NCI-H187 (cell line): ENCODE measurements at places on chromosomes 7 and 10.
A peak's percentile ranks its signal among the peaks of the same experiment; 100 is the strongest.

GRCh38 chr10:11148142-11149028, 130.7 kb downstream of the CELF2 start:
- DNase-seq = no peak

DNA sequence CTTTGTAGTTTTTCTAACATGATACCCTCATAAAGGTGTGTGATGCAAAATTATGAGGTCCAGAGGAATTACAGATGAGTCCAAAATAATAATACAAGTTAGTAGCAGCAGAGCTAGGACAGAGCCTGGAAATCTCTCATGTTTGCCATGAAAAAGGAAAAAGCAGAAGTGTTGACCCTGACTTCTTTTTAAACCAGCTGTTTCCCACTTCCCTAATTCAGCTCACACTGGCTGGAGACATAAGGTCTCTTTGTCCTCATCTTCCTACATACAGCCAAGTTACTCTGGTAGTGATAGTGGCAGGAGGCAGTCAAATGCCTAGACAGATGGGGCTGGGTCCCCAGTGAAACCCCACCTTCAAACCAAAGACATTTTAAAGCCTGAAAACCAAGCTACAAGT, 269.2 kb downstream of the C7orf25 start:
- no peak for DNase-seq

DNA sequence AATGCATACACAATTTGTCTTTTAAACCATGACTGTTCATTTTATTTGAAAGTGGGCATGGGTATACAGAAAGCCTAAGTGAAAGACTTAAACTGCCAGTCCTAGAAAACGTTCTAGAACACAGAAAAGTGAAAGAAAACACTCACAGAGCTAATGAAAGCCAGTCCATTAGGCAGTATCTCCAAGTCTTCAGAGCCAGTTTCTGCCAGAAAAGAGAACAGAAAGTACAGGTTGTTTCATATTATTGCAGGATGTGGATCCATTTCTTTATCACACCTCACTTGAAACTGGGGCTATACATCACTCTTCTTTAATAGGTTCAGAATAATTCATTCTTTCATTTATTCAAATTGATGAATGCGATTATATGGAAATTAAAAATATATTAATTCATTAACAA, 7.7 kb downstream of the PON1 start:
- no peak for DNase-seq

DNA sequence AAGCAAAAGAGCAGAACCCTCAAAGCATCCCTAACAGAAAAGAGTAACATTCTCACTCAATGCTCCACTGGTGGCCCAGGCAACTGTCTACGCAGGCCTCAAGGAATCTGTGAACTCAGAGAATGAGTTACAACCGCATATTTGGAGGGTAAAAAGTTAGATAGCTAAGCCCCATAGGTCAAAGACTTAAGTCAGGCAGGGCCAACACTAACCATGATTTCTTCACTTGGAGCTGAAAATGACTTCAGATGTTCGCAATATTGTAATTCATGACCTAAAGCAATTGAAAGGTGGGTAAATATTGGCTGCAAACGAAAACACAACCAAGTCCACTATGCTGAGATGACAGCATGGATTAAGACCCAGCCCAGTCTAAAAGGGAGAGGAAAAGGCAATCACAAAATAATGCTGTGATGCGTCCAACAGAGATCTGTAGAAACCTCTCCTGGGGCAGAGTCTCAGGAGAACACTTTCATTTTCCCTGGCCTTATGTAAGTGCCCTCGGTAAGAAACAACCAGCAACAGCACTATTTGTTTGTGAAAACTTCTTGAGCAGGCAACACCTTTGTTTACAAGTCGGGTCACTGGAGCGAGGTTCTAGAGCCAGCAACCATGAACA, 176.5 kb downstream of the TNS3 start:
- no peak for DNase-seq

DNA sequence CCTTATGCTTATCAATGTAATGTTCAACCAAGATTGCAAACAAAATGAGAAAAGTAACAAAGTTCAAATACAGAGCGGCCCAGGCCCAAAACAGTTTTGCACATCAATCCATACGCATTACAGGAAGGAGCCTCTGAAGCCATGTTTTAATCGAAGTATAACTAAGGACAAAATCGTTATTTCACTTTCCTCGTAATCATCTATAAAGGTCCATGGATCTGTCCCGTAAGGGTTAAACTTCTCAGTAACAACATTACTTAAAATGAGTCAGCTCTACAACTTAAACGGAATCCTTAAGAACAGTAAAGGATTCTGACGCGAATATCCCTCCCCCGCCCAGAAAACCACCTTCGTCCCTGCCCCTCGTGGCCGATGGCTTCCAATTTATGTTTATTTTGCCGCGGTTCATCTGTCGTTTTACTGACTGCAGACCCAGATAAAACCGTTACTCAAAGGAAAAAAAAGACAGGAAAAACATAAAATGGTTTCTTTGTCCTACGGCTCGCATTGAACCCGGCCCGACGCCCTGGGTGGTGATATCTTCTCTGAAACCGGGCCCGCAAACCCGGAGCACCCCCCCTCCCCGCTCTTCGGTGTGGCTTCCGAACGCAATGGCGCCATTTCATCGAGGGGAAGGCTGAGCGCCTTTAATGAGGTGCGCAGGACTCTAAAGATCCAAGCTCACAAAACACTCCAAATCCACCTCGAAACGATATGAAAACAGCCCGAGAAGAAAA, 1.1 kb downstream of the HNRNPA2B1 start:
- DNase-seq = peak; percentile 16

DNA sequence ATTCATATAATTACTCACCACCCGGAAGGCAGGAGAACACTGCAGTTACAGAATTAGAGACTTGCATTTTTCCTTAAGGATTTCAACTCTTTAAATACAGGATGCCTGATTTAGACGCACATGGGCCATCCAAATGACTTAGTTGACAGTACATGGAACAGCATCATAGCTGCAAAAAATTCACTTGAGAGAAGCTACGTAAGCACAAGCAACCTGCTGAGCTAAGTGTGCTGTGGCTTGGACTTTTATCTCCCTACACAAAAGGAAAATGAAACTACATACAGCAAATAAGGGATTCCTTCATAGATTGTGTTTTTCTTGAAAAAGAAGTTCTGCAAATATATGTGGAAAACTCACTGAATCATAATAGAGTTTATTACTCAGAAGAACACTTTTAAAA, 152.6 kb downstream of the POU6F2 start:
- DNase-seq = peak; percentile 37

- no peak for DNase-seq
These were observed 12.7 kb downstream of the RET start for GRCh38 chr10:43089519-43089918.

DNA sequence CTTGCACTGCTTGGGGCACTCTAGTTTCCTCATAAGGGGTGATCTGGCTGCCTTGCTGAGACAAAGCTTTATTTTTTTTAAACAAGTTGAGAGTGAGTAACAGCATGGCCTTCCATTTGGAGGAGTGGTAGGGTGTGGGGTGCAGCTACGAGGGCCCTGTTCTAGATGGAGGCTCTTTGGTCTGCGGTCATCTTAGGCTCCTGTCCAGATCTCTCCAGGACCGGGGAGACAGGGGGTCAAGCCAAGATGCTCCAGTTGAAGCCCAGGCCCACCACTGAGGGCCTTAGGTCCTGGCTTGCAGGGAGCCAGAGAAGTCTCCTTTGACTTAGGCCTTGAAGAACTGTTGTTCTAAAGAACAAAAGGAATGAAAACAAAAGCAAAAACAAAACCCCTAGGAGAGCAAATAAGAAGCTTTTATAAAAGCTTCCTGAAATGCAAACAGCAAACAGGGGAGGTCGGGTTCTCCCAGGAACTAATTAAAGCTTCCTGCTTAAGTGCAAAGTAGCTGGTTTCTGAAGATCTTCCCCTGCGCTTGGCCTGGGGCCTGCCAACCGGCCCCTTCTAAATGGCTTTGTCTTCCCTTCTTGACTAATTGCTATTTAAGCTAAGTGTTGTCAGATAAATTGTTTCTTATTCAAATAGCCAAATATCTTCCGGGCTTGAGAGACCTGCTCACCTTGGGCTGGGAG, 259.2 kb downstream of the GLRX3 start:
- no peak for DNase-seq

- no peak for DNase-seq
These were observed 437.5 kb downstream of the PLXNA4 start for GRCh38 chr7:132138817-132139216.

- DNase-seq = no peak
These were observed 240.2 kb downstream of the ADAM12 start for GRCh38 chr10:126147866-126148587.

DNA sequence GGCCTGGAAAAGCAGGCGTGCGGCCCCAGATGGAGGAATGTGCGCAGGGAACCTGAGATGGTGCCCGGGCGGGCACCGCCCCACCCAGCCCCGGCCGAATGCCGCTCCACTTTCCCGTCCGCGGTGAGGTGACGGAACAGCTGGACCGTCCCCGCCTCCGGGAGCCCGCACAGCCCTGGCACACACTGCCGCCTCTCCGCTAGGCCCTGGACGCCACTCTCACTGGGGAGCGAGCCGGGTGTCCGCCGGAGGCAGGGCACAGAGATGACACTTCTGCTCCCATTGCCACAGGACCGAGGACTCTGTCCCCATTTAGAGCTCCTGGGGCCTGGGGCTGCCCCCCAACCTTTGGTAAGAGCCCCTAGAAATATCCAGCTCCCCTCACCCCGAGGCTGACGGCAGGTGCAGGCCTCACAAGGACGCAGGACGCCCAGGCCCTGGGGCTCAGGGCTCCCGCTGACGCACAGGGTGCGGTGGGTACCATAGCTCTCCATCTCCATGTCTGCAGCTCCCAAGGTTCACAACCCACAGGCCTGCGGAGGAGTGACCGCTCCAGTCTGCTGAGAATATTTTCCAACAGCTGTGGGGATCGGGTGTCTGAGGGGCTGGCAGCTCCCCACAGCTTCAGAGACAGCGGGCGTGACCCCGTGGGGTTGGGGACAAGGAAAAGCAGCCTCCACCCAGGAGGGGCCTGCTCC, 52.2 kb upstream of the PDGFA start:
- DNase-seq = no peak

- no peak for DNase-seq
These were observed 70.6 kb downstream of the FOXL3 start for GRCh38 chr7:360454-361100.

GRCh38 chr10:105605104-105605503, 964.0 kb downstream of the SORCS3 start:
- DNase-seq = no peak

DNA sequence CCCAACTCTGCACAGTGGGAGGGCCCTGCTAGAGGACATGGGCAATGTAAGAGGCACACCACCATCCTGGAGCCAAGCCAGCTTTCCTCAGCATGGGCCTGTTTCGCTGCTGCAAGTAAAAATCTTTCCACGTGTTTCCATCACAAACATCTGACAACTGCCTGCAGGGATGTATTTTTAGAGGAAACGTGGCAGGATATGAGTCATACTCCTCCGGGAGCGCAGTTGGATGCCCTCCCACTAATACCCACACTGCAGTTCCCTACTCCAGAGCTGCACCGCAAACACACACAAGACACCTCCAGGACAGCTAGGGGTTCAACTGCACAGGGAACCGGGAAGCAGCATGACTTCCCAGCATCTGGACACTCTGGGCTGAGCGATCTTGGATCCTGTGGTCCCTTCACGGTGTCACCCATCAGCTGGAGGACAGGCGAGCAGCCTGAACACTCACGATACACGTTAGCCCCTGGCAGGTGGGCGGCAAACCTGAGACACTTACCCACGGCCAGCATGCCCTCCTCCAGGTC, 26.1 kb downstream of the PLAC9 start:
- no peak for DNase-seq

DNA sequence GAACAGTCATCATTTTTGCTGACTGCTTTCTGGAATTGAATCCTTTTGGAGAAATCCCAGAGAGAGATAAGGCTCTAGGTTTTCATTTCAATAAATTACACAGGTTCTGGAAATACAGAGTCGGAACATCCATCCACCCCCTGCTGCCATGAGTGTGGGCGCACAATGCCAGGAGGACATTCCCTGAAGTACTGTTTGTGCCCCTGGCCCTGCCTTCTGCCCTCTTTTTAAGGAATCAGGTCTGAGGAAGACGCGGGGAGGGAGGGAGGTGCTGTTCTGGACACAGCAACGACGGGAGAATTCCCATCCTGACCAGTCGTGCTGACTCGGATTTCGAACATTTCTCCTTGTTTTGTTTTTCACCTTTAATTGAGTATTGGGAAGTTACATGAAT, 69.0 kb downstream of the SEC61G start:
- DNase-seq = no peak

DNA sequence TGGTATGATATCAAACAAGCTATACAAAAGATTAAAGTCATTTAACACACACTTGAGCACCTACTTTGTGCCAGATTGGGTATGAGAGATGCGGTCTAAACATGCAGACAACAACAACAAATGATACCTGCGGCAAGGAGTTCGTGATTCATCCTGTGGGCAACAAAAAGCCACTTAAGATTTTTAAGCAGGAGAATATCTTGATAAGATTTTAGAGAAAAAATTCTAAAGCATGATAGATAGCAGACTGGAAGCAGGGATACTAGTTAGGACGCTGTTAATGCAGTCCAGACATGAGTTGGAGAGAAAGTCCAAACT, 1.6 kb upstream of the KBTBD2 start:
- DNase-seq = no peak

GRCh38 chr10:21015851-21016250, 118.7 kb upstream of the NEBL start:
- DNase-seq = no peak

- DNase-seq = no peak
These were observed 22.6 kb downstream of the CHCHD3 start for GRCh38 chr7:133059263-133059662.

DNA sequence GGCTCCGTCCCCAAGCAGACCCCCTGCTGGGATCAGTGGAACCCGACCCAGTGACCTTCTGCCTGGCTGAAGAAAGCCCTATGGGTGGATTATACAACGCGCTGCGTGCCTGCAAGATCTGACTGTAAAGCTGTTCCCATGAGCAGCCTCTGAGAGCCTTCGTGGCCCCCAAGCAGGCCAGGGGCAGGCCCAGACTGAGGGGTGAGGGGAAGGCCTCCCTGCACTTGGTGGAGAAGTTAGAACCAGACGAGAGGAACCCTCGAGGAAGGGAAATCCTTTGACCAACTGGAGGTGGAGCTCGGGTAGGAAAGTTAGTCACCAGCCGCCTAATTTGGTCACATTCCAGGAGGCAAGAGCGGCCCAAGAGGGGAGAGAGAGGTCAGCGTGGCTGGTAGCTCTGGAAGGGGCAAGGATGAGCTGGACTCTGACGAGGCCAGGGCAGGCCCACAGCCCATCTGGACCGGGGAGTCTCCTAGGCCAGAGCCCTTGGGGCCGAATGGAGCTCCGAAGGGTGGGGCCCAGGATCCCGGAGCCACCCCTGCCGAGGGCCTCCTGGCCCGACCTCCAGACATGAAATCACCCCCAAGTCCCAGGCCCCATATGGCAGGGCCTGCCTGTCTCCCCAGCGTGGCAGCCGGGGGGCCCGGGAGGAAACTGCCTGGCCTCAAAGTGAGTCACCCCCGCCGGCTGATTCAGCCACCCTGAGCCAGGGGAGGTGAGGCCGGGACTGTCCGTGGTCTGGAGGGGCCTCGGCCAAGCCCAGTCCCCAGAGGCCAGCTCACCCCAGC, 23.3 kb upstream of the PDGFA start:
- no peak for DNase-seq

DNA sequence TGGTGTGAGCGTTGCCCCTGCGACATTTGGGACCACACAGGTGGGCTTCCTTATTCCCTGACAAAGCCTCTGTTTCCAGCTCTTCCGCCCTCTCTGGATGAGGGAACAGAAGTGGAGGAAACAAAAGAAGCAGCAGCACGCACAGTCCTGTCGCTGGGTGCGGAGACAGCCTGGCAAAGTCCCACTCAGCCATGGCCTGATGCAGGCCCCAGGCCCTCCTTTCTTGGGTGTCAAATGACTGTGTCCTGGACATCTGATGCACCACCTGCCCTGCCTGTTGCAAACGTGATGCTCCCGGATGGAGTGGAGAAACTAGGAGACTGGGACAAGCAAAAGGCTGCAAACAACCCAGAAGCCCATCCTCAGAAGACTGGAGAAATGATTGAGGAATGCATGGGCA, 20.7 kb downstream of the ZMIZ2 start:
- no peak for DNase-seq
